ENCODE measurements at places on chromosomes 3 and 15.

DNA sequence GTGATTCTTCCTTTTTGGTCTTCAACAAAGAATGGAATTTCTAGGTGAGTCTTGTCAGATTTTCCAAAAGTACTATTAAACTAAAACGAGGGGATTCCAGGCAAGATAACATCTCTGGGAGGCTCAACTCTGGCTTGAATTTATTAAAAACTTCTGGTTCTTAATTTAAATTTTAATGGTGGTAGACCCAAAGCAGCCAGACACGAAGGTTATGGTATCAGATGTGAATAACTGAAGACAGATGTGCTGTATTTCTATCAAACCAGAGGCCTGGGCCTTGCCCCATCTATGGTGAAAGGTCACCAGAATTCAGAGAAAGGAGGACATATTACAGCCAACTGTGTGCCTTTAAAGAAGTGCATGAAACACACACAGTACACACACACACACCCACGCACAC lies 283.2 kb upstream of the ICE2 start:
- DNase-seq: no peak

GRCh38 chr3:151093905-151094304 lies 8.4 kb downstream of the MED12L start:
- no peak for DNase-seq

DNA sequence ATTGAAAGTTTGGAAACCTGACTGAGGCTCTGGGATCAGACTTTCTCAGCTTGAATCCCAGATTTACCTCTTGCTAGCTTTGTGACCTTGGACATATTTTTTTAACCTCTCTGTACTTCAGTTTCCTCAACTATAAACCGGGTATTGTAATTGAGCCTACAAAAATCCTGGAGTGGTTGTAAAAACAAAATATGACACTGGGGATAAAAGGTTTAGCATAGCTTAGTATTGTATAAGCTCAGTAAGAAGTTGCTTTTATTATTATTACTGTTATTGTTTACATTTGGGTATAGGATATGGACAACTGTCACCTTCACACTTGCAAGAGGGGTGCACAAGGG lies 21.5 kb downstream of the C2CD4A start:
- no peak for DNase-seq

DNA sequence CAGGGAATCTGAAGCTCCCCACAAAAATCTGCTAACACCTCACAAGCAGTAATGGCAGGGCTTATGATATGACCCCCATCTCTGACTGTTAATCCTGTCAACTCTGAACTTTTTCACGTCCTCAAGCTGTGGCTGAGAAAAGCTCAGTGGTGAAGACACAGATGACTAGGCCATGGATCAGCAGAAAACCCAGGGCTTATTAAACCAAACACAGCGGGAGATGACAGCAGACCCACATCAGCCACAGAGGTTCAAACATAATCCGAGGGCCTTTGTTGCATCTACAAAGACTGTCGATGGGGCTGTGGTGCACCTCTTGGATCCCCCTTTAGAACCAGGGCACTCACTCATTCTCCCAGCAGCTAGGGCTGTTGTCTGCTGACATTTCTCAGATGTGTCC lies 50.4 kb downstream of the GLB1 start:
- DNase-seq: no peak

DNA sequence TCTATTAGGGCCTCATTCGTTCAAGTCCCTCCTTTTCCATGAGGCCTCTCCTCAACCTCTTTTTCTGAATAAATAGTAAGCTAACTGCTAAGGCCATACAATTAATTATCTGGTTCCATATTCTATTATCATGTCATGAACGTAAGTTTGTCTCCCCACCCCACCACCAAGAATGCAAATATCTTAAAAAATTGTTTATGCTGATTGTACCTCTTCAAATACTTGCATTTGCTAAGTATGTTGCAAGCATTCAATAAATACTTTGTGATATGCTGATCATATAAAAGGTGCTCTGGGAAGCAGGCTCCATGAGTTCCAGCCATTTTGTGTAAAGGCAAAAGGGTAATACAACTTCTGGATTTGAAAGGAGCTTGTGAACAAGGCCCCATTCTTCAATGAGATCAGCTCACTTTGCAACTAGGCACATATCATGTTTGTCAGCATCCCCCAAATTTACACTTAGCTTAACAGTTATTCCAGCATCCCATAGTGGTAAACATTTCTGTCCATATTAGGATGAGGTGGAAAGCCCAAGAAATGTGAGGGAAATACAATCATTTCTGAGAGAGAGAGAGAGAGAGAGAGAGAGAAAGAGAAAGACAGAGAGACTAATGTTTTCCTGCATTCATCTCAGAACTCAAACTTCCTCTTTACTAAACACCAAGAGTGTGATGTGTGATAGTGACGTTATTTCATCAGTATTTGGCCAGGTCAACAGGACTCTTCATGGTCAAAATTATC lies 33.2 kb downstream of the SLC12A8 start:
- no peak for DNase-seq

Data from MCF 10A (cell line).